Ovary (tissue), 10 donors: ENCODE measurements at places on chromosomes 1 and 21.

GRCh38 chr1:170096806-170097340 lies 22.4 kb upstream of the KIFAP3 start:
- no peak for DNase-seq

- no peak for DNase-seq
These were observed 111.6 kb upstream of the ZC3H12A start for GRCh38 chr1:37362594-37363385.

DNA sequence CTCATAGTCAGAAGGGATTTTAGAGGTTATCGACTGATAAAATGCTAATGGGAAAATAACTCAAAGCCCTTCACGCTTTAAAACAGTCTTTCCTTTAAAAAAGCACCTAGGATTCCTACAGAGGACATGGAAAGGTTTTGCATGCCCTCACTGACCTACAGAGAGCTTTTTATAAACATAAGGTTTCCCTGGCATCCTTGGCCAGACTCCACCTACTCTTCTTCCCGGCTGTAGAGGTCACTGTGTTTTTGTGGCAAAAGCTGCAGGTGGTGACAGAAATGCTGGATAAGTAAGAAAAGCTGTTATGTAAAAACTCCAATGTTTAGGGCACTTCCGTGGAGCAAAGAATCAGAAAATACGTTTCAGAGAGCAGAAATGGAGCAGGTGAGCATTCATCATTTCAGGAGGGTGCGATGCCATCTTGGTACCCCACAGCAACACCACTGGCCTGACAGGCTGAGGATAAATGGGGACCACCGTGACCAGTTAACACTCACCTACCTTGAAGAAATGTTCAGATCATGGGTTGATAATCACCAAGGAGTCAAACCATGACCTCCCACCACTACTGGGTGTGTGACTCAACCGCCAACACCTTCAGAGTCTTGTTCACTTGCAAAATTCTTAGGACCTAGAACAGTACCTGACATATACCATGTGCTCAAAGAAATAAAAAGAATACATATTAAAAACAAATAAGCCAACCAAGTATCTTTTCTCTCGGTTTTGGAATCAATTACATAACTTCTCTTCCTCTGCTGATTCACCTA lies 46.6 kb downstream of the SSBP3 start:
- no peak for DNase-seq

DNA sequence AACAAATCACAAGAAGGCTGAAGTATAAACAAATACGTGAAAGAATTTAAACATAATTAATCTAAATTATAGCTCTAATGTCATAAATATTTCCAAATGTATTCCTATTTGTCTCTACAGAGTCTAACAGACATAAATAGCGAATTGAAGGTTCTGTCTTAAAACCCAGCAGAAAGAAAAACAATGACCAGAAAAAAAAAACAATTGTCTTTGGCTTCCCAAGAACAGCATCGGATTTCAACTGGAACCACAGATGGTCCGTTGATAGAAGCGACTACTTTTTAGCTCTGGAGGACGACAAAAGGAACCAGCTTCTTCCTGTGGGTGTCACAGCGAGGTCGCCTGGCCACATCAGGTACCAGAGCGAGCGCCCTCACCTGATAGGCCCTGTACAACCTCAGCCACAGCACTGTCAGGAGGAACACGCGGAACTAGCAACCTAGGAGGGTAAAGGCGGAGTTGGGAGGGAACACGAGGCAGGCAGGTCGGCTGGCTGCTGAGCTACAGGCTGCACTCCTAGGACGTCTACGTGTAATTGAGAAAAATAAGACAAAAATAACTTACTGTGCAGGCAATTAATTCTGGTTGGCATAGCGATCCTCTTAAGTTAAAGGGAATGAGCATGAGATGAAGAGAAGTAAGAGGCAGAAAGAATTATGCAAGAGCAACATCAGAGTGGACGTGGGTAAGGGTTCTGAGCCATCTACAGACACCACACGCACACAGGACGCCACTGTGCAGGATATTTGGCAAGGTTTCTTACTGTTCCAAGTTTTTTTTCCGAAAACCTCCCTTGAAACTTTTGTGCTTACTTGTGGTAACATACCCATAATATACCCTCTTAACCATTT lies 16.7 kb upstream of the PRDM15 start:
- DNase-seq = no peak

- no peak for DNase-seq
These were observed 13.0 kb upstream of the TMEM9 start for GRCh38 chr1:201167041-201167991.

DNA sequence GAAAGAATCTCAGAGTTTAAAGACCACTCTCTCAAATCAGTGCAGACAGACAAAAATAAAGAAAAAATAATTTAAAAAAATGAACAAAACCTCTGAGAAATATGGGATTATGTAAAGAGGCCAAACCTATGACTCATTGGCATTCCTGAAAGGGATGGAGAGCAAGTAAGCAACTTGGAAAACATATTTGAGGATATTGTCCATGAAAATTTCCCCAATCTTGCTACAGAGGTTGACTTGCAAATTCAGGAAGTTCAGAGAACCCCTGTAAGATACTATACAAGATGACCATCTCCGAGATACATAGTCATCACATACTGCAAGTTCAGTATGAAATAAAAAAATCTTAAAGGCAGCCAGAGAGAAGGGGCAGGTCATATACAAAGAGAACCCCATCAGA lies 43.7 kb upstream of the IVNS1ABP start:
- DNase-seq = no peak

GRCh38 chr1:161350671-161351070 lies 17.0 kb downstream of the CFAP126 start:
- DNase-seq = no peak

DNA sequence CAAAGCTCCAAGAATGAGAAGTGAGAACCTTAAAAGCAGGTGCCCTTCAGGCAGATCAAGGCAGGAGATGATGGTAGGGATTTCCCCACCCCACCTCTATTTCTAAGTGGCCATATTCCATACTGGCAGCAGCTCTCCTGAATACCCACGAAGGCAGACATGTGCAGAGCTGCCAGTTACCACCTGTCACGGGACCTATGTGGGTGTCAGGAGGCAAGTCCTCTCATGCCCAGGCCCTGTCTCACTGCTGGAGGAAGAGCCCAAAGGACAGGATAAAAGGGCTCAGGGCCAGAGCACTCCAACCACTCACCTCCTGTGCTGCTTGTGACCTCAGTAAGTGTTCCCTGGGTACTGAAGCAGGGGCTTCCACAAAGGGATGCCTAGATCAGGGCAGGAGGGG lies 721 bp upstream of the LCE1B start:
- no peak for DNase-seq

DNA sequence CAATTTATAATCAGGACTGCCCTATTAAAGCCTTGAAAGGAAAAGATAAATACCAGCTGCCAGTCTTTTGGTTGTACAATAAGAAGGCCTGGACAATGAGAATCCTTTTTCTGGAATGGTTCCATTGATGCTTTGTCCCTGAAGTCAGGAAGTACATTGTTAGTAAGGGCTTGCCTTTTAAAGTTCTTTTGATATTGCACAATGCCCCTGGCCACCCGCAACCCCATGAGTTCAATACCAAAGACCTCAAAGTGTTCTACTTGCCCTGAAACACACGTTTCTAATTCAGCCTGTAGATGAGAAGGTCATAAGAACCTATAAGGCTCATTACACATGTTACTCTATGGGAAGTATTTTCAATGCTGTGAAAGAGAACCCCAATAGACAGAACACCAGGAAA lies 112.1 kb downstream of the OLFM3 start:
- DNase-seq = no peak

GRCh38 chr1:19698181-19698580 lies 33.5 kb downstream of the HTR6 start:
- no peak for DNase-seq

- no peak for DNase-seq
These were observed 135.4 kb downstream of the LMO4 start for GRCh38 chr1:87464022-87464490.

- no peak for DNase-seq
These were observed 6.6 kb downstream of the AJAP1 start for GRCh38 chr1:4660917-4661594.

DNA sequence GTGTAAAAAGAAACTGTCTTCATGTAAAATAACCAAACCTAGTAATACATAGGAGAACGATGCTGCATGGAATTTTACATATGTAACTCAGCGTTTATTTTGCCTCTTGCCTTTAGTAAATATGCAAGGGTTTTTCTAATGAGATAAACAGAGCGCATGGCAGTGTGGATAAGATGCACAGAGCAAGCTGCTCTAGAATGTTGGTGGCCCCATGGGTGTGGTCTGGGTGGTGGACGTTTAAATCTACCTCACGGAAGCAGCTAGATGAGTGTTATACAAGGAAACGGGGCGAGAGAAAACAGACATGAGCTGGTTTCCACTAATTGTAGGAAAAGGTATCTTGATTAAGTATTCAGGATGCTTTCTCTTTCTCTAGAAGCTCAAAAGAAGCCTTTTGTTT lies 205.9 kb downstream of the DSCAM start:
- DNase-seq = no peak

GRCh38 chr1:208231881-208232661 lies 12.1 kb downstream of the PLXNA2 start:
- no peak for DNase-seq

- DNase-seq = no peak
These were observed 230.1 kb downstream of the SRGAP2C start for GRCh38 chr1:121414905-121415304.

DNA sequence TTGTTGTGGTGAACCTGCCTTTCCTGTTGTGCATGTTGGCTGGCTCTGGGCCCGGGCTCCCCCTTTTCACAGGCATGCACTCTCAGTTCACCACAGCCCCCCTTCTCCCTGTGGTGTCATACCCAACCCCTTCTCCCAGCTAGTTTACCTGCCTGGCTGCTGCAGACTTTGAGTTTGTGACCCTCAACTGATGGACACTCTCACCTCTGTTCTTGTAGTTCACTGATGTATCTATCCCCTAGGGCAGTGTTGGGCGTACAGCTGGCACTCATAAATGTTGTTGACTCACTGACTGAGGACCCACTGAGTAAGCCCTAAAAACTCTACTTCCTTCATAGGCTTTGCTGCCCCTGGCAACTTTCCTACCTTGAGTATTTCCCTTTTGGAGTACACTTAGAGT lies 54.9 kb downstream of the WDR64 start:
- no peak for DNase-seq

DNA sequence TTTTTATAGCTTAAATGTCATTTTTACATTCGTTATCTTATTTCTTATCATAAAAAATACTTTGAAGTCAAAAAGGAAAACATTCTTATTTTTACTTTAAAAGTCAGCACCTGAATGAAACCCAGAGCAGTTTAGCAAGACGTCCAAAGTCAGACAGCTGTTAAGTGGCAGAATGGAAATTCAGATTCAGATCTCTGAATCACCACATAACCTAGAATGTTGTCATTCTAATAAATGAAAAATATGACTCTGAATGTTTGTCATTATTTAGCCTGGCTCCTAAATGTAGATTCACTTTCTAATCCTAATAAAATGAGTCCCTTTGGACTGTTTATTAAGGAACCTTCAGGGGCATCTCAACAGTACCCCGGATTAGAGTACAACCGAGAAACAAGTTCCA lies 75.2 kb upstream of the RGS7 start:
- DNase-seq = no peak

DNA sequence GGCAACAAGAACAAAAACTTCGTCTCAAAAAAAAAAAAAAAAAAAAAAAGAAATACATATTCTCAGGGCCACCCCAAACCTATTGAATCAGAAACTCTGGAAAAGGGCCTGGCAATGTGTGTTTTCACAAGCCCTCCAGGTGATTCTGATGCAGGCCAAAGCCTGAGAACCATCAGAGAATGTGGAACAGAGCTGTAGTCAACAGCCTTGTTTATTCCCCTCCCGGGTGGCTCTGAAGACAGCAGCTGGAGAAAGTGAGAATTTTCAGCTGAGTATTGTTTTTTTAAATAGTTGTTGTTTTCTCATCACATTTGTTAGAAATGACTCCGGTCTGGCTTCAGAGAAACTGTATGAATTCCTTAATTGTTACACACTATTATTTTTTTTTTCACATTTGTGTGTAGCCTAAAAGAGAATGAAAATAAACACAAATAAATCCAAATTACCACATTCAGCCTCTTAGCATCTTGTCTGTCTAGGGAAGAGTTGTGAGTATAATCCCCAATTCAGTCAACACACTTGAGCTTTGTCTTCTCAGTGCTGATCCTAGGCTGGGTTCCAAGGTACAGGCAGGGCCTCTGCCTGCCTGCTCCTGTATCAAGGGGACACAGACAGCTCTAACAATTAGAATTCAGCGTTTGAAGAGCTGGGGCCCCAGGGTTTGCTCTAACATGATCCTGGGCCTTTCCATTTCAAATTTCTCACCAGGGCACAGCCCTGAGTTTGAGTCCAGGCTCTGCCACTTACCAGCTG lies 6.6 kb upstream of the AZIN2 start:
- no peak for DNase-seq

DNA sequence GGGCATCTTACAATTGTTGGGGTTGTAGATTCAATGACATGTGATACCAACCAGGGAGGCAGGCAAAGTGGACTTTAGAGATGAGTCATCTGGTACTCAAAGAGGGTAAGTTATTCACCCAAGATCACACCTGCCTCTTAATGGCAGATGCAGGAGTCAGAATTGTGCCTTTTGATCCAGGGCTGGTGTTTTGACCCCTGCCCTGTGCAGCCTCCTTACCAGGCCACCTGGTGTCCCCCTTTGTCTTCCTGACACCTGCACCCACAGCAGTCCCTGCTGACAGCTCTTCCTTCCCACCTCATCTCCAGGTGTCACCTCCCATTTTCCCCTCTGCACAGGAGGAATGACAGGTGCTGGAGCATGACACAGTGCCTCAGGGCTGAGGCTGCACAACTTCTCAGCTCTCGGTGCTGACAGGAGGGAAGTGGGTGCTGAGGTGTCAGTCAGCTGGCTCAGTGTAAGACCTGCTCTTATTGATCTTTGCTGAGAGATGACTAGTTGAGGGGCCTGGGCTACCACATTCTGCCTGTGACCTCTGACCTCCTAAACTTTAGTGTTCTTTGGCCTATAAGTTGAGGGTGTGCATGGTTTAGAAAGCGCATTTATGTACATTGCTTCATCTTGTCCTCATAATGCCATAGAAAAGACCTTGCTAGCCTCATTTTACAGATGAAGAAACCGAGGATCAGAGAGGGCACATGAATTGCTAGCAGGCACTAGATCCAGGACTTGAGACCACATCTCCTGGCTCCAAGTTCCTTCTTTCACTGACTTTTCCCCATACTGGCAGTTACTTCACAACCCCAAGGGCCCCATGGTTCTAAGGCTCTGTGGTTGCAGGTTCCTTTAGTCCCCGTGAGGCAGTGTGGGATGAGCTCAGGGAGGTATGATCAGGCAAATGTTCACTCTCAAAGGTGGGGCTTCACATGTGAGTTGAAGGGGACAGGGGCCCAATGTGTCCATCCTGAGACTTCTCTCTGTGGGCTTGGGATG lies 31.3 kb downstream of the CACNA1E start:
- no peak for DNase-seq

DNA sequence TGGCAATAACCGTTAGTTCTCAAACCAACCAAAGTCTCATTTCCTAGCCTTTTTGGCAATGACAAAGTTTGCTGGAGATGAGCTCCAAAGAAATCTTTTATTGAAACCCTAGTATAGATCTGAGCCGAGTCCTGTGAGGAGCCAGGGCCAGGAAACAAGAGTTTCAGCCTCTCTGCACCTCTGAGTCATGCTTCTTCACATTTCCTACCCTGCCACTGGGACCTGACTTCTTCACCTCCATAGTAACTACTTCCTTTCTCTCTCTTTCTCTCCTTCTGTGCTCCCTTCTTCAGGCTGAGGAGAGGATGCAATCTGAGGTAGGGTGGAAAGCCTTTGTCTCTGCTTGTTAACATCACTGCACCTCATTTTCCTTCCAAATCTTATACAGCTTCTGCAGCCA lies 38.7 kb upstream of the IPO9 start:
- DNase-seq = no peak
